ENCODE measurements at places on chromosomes 7 and 10.

DNA sequence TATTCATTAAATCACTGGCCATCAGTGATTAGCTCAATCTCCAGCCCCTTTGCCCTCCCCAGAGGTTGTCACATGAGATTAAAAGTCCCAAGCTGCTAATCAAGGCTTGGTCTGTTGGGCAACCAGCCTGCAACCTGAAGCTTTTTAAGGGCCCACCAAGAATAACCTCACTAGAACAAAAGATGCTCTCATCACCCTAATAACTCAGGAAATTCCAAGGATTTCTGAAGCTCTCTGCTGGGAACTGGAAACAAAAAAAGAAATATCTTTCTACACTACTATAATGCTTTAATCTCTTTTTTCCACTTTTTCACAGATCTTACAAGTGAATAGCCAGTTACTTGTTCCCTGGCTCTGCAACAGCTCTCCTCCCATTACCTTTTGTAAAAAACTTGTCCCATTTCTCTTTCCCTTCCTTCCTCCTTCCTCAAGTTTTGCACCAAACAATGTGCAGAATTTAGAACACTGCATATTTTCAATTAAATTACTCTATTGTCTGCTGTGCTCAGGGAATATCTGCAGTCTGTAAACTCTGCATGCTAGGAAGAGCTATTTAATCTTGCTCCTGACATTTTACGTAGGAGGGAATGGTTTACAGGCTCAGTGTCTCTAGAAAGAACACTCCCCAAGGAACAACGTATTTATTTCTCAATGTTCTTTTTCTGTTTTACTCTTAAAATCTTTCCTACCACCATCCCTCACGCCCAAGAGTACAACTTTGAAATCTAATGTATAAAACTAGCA is 169.1 kb downstream of the IMMP2L start:
- DNase-seq = peak; percentile 10

DNA sequence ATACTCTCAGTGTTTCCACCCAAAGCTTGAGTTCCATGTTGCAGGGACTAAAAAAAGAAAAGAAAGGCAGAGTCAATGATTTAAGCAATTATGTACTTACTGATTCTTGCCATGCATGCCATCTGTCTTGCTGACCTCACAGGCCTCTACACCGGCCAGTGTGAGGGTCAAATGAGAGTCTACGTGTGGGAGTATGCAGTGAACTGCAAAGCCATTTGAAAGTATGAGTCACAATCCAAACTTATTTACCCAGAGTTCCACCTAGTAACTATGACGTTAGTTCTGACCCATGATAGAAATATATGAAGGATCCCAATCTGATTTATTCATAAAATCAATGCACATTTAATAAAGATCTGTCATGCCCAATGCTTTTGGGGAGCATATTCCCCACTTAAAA is 26.5 kb downstream of the PDE1C start:
- DNase-seq = peak; percentile 20

GRCh38 chr7:142175594-142175993 is 64.1 kb downstream of the MGAM2 start:
- DNase-seq = no peak

- DNase-seq = no peak
Measured at GRCh38 chr7:106560482-106560881, 100.5 kb downstream of the CCDC71L start.

DNA sequence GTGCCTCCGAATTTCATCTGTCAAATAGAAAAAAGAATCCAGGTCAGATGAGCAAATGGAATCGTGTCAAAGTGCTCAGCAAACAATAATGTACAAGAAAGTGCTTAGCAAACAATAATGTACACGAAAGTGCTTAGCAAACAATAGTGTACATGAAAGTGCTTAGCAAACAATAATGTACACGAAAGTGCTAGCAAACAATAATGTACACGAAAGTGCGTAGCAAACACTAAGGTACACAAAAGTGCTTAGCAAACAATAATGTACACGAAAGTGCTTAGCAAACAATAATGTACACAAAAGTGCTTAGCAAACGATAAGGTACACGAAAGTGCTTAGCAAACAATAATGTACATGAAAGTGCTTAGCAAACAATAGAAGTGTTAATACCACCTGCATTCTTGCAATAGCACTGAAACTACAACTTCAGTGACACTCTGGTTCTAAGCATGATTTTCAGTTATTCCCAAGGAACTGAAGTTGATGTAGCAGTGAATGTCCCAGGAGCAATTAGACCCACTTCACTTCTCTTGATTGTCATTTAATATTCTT is 33.4 kb upstream of the MYL10 start:
- DNase-seq = no peak

- DNase-seq = no peak
Measured at GRCh38 chr7:711093-711921, 15.2 kb upstream of the DNAAF5 start.

GRCh38 chr10:3714531-3714930 is 70.5 kb downstream of the KLF6 start:
- no peak for DNase-seq

GRCh38 chr10:110618230-110618610 is 25.9 kb upstream of the RBM20 start:
- DNase-seq = no peak

GRCh38 chr10:97820096-97820704 is 29.4 kb upstream of the GOLGA7B start:
- no peak for DNase-seq

GRCh38 chr10:72812415-72812752 is 81.2 kb upstream of the OIT3 start:
- peak; percentile 8 for DNase-seq

DNA sequence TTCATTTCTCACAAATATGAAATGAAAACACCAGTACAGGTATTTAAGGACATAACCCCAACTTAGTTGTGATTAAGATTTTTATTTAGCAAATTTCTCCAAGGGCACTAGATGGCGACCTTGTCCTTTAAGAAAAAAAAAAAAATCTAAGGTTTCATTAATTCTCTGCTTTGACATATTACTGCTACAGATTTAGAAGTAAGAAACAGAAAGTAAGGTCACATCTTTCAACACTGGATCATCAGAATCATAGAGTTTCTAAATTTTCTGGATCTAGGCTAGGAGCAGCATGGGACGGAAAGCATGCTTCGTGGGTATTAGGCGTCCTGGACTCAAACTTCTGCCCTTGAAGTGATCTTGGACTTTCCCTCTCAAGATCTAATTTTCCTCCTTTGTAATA is 85.5 kb upstream of the PRKG1 start:
- DNase-seq = peak; percentile 37

GRCh38 chr7:150954201-150954985 is 23.7 kb downstream of the KCNH2 start:
- no peak for DNase-seq

GRCh38 chr10:4041635-4042034 is 256.6 kb upstream of the KLF6 start:
- no peak for DNase-seq

DNA sequence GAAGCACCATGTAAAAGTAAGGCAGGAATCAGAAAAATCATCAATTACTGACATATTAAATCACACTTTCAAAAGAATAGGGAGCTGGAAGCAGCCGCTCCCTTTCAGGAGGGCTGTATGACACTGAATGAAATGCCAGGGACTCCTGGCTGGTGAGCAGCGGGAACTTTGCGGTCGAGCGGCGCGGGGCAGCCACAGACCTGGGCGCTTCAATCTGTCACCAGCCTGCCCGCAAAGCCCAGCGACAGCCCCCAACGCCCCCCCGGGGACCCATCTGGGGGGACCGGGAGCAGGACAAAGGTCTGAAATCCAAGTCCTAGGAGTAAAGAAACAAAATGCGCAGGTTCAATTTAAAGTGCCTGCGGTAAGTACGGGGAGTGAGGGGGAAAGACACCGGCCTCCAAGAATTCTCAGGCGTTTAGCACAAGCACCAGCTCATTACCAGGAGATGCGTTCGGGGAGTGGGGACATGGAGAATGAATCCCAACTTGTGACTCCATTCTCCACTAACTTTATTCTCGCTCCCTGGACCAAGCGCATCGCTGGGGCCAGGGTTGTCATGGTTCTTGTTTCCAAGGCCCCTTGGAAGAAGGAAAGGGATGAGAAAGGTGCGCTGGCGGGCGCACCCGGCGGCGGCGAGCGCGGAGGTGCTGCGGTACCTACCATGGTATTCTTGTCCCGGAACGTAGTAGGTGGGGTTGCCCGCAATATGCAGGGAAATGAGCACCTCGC is 824 bp downstream of the RELN start:
- no peak for DNase-seq

- DNase-seq = peak; percentile 7
Measured at GRCh38 chr10:105973360-105973759, 1191.1 kb downstream of the SORCS1 start.

DNA sequence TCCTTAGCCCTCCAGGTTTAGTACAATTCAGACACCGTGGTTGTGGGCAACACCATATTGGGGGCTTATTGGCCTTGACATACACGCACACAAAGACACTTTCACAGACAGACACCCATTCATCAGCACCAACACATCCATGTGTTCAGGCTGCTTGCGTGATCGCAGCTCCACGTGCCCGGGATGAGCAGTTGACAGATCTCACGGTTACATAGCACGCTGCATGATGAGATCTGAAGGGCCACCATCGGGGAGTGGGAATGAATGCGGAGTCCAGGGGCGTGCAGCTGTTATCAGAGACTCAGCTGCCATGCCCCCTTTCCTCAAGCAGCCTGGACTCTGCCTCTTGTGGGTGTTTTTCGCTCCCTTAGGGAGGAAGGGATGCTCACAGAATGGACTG is 285.2 kb downstream of the USP6NL start:
- no peak for DNase-seq

- no peak for DNase-seq
Measured at GRCh38 chr7:4850262-4850795, 11.5 kb downstream of the PAPOLB start.

- no peak for DNase-seq
Measured at GRCh38 chr10:114083040-114083439, 39.4 kb downstream of the ADRB1 start.

- DNase-seq = no peak
Measured at GRCh38 chr7:38232502-38233366, 40.7 kb downstream of the TARP start.

GRCh38 chr7:55546814-55547213 is 25.5 kb downstream of the VOPP1 start:
- DNase-seq = peak; percentile 92

GRCh38 chr10:113921561-113922370 is 67.3 kb downstream of the NHLRC2 start:
- no peak for DNase-seq

- no peak for DNase-seq
Measured at GRCh38 chr10:14731875-14732512, 42.7 kb downstream of the FAM107B start.

- peak; percentile 72 for DNase-seq
Measured at GRCh38 chr7:34430456-34430855, 227.6 kb upstream of the NPSR1 start.

GRCh38 chr7:137804836-137805235 is 41.9 kb downstream of the DGKI start:
- no peak for DNase-seq
